ENCODE measurements at places on chromosomes 16 and 17.

DNA sequence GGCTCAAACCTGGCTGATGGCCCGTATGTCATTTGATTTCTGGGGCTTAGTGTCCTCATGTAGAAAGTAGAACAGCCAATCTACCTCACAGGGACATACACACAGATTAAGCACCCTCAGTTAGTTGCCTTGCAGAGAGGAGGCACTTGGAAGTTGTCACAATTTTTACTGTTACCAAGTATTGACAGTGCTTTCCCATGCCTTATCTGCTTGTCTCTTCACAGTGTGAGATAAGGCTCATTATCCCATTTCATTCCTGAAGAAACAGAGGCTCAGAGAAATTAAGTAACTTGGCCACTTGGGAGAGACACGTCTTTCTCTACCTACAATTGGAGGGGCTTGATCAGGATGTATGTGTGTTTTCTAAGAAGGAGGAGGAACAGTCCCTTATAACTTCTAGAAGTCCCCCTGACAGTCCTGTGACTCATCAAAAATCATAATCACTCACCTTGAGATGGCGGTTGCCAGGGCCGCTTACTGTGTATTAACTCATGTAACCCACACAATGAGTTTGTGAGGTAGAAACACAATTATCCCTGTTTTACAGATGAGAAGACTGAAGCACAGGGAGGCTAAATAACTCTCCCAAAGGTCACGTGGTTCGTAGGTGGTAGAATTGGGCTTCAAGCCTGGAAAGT lies 56.9 kb upstream of the LHX1 start:
- peak; percentile 8 for DNase-seq

DNA sequence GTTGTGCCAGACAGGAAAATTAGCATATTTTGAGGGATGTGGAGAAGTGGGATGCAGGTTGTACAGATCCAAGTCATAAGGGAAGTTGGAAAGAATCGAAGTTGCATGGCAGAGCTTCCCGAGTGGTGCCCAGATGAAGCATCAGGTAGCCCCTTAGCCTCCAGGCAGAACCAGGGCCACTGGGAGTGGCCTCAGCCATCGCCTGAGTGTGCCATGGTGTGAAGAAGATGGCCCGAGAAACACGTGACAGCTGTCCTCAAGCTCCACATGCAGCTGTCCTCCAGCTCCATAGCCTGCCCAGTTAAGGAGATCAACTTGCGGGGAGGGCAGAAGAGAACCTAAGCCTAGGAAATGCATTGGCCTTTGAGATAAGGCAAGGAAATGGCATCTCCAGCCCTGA lies 33.5 kb downstream of the TMC6 start:
- no peak for DNase-seq

- no peak for DNase-seq
Measured at GRCh38 chr17:75814021-75814395, 29.4 kb downstream of the UNK start.

- peak; percentile 67 for DNase-seq
Measured at GRCh38 chr17:31318298-31318801, 3.1 kb downstream of the EVI2A start.

- no peak for DNase-seq
Measured at GRCh38 chr17:76452127-76452659, 759 bp downstream of the UBE2O start.

- DNase-seq: no peak
Measured at GRCh38 chr17:81130385-81131361, 34.6 kb upstream of the PVALEF start.

DNA sequence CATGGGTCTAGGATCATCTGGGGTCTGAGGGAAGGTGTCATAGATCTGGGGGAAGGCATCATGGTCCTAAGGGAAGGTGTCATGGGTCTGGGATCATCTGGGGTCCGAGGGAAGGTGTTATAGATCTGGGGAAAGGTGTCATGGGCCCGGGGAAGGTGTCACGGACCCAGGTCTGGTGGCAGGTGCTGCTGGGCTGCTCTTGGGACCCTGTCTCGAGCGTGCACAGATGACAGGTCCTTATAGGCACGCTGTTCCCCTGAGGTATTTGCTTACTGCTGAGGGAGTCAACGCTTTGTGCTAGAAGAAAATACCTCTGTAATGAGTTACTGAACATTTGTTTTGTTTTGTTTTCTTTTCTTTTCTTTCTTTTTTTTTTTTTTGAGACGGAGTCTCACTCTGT lies 1.4 kb downstream of the RAB40C start:
- DNase-seq: no peak

DNA sequence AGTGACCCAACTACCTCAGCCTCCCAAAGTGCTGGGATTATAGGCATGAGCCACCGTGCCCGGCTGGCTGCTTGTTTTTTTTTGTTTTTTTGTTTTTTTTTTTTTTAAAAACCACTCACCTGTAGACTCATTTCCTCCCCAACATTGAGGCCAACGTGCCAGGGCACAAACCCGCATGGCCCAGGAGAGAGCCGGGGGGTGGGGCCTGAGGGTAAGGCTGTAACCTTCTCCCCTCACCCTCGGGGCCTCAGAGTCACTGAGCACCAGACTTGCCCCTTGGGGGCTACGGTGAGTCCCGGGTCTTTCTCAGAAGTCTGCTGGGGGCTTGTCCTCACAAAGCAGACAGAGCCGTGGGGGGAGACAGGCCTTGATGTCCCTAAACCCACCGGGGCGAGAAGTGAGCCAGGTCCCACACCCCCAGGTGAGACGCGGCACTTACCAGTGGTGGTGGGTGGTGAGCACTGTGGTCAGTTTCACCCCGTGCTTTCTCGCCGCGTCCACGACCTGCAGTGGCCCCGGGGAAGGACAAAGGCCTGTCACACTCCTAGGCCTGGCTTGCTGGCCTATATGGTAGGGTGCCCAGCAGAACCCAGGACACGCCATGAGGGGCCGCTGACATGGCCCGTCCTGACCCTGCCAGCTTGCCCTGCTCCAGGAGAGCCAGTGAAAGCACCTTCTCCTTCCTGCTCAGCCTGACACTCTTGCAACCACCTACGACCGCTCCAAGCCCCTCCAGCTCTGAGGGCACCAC lies 4.6 kb downstream of the HAGH start:
- no peak for DNase-seq
